ENCODE measurements at places on chromosomes 3 and 15.
A peak's percentile ranks its signal among the peaks of the same experiment; 100 is the strongest.

- no peak for DNase-seq
Measured at GRCh38 chr15:32908135-32908801, 190.5 kb downstream of the GREM1 start.

DNA sequence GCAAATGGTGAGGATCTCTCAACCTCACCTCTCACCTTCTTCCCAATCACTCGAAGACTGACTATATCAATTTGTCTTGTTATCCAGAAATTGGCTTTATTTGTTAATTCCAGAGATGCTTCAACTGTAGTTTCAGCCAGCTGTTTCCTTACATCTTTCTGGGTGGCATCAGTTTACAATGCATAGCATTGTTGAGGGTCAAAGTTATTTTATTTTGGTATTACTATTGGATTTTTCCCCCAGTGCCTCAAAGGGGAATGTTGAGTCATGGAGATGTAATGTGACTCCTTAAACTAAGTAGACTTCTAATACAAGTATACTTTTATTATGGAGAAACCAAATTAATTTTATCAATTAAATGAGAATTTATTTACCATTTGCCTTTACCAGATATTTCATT, 351.6 kb downstream of the TIGIT start:
- DNase-seq: no peak

- DNase-seq: no peak
Measured at GRCh38 chr3:101038393-101038792, 45.2 kb upstream of the ABI3BP start.

GRCh38 chr3:114308830-114309229, 15.0 kb downstream of the TIGIT start:
- no peak for DNase-seq

DNA sequence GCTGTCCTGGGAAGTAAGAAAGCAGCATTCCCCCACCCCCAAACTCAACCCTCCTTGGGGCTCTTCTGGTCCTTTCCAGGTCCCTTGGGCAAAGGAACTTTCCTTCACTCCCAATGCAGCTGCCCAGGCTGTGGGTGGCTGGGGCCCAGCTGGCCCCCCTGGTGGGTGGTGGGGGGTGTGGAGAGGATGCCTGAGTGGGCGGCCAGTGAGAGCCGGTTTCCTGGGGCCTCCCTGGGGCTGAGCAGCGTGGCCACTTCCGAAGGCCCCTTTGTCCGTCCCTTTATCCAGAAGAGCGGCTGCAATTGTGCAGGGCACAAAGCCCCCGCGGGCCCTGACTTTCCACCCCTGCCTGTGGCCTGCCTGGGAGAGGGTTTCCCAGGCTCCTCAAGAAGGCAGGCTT, 61.0 kb downstream of the RHCG start:
- DNase-seq: no peak

- no peak for DNase-seq
Measured at GRCh38 chr3:46701181-46701939, at the start of gene TMIE. TSS of gene TMIE (plus strand) at chr3:46701392. CDS start at chr3:46701488, 96 bp downstream.

DNA sequence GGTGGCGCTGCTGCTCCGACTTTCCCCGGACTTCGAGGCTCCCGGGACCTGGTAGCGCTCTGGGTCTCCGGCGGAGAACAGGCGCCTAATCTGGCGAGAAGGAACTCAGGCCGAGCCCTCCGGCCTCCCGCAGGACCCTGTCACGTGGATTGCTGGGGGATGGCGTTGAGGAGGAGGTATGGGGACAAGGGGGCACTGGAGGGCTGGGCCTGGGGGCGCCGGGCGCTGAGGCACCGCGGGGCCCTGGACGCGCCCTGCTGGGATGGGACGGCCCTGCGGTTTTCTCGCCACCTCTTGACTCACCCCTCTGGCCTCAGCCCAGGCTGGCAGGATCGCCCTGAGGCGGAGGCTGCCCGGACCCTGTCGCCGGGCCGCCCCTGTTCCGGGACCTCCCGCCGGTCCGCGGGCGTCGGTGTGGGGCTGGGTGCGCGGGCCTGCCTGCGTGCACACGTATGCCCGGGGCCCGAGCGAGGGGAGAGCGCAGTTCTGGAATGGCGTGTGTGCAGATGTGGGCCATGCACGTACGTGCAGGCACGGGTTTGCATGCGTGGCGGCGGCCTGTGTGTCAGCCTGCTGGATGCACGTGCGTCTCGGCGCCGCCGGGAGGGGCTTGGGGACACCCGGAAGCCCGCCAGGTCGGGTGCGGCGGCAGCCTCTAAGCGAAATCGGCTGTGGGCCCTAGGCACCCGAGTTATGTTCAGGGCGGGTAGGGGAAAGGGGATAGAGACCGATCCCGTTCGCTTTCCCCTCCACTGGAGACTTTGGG, 752 bp downstream of the C15orf39 start:
- DNase-seq: peak; percentile 87

- DNase-seq: no peak
Measured at GRCh38 chr15:100686725-100687473, 84.5 kb downstream of the ASB7 start.

DNA sequence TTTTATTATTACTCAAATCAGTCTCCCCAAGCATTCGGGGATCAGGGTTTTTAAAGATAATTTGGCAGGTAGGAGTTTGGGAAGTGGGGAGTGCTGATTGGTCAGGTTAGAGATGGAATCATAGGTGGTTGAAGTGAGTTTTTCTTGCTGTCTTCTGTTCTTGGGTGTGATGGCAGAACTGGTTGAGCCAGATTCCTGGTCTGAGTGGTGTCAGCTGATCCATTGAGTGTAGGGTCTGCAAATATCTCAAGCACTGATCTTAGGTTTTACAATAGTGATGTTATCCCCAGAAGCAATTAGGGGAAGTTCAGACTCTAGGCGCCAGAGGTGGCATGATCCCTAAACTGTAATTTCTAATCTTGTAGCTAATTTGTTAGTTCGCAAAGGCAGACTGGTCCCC, 20.6 kb upstream of the TRANK1 start:
- DNase-seq: no peak

DNA sequence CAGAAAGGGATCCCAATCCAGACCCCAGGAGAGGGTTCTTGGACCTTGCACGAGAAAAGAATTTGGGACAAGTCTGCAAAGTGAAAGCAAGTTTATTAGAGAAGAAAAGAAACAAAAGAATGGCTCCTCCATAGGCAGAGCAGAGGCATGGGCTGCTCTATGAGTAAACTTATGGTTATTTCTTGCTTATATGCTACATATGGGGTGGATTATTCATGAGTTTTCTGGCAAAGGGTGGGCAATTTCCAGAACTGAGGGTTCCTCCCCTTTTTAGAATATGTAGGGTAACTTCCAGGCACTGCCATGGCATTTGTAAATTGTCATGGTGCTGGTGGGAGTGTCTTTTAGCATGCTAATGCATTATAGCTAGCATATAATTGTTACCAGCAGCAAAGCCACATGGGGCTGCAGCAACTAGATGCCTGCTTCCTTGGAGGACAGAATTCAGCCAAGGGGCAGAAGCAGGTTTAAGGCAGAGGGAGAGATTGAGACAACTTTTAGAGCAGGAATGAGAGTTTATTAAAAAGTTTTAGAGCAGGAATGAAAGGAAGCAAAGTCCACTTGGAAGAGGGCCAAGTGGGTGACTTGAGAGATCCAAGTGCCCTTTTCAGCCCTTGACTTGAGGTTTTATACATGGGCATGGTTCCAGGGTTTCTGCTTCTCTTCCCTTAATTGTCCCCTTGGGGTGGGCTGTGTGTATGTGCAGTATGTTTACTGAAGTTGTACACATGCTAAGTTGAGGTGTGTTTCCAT, 41.3 kb downstream of the METTL6 start:
- peak; percentile 28 for DNase-seq

GRCh38 chr15:60469893-60470641, 8.9 kb downstream of the ICE2 start:
- no peak for DNase-seq

DNA sequence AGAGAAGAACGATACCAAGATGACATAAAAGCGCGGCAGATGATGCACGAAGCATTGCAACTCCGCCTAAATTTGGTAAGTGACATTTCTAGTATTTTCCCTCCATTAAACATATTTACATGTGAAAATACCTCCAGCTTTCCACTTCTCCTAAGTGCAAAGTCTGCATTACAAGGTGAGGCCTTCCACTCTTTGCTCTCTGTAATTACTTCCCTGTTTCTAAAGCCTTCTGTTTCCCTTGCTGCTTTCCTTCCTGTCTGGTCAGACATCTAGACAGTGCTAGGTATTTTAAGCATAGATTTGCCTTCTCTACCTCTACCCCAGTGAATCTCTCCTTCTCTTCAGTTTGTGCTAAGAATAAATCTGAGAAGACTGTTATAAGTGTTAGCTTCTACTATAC, 1.9 kb downstream of the P2RY12 start:
- DNase-seq: no peak

DNA sequence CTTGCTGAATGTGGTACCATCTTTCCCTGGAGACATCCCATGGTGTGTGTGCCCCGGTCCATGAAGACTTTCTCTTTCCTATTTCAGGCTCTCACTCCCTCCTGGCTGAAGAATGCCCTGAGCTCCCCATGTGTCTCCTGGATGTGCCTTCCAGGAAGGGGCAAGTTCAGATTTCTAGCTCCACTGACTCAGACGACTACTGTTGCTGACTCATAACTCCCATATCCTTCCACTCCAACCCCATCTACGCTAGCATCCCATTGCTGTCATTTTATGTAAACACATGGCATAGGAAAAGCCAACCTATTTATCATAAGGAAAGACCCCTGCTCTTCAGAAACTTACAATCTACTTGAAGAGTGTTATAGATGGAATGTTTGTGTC, 95.0 kb downstream of the ADCY5 start:
- DNase-seq: no peak

DNA sequence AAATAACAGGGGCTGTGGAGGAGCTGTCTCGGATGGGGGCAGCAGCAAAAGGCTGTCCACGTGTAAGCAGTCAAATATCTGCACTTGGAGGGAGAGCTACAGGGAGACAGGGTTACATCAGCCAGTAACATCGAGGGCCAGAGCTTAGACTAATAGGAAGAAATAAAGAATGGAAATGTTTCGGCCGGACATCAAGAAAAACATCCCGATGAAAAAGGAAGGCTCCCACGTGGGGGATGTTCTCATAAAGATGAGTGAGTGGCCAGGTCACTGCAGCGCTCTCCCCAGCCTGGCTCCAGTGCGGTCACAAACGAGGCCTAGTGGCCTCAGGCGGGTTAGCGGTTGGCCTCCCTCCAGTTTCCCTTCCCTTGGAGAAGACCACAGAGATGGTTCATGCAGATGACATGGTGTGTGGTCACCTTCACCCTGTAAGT, 56.1 kb upstream of the WNT5A start:
- no peak for DNase-seq

DNA sequence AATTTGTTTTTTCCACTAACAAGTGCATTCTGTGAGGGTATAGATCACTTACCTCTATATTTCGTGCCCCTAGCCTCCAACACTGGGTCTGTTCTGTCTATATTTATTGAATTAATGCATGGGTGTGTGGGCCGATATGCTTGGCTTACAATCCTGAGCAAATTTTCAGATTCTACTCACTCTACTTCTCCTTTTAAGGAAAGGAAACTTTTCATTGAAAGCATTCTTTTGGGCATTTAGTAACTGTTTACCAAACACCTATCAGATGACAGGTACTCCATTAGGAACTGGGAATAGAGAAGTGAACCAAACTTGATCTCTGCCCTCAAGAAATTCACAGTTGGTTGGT, 60.5 kb downstream of the TLE3 start:
- no peak for DNase-seq

- DNase-seq: peak; percentile 72
Measured at GRCh38 chr15:39925112-39925842, 5.2 kb upstream of the GPR176 start.

- DNase-seq: no peak
Measured at GRCh38 chr3:113234028-113234427, 22.7 kb downstream of the BOC start.

- DNase-seq: no peak
Measured at GRCh38 chr3:113259196-113259595, 47.8 kb downstream of the BOC start.

- DNase-seq: no peak
Measured at GRCh38 chr15:100531823-100532327, 3.1 kb upstream of the CERS3 start.

DNA sequence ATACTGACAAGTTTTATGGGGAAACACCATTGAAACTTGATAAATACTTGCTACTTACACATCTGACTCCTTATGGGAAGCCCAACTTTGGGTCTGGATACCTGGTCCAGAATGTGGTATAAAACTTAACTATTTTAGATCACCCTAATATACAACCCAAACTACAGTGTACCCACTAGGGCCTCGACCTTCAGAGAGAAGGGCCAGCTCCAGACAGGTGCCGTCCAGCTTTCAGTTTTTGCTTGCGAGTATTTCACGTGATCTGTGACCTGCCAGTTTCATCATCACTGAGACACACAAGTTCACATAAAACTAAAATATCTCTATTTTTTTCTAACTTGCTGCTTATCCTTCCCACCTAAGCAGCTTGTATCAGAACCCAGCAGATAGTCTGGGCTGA, 59.3 kb upstream of the RPL35A start:
- DNase-seq: no peak

- DNase-seq: no peak
Measured at GRCh38 chr15:62569460-62570404, 404.6 kb upstream of the C2CD4B start.

GRCh38 chr3:181358060-181358459, 353.7 kb upstream of the SOX2 start:
- no peak for DNase-seq

- DNase-seq: no peak
Measured at GRCh38 chr3:189404024-189404423, 227.2 kb upstream of the TP63 start.
